Sigmoid colon (tissue), 7 donors: ENCODE measurements at places on chromosomes 2 and 18. TPM values are rescaled to one million over a fixed set of nuclear protein-coding genes. Genes with fewer than 3 reads are reported as not detected.

ATOH8 gene
- 17.7 TPM for total RNA-seq

AFF3 gene
- total RNA-seq = 18.6 TPM

SCN7A gene
- 117 TPM for total RNA-seq

CTIF gene
- total RNA-seq = 46.6 TPM

GRCh38 chr2:133130548-133131246 is 437.6 kb downstream of the NCKAP5 start:
- DNase-seq = no peak

DNA sequence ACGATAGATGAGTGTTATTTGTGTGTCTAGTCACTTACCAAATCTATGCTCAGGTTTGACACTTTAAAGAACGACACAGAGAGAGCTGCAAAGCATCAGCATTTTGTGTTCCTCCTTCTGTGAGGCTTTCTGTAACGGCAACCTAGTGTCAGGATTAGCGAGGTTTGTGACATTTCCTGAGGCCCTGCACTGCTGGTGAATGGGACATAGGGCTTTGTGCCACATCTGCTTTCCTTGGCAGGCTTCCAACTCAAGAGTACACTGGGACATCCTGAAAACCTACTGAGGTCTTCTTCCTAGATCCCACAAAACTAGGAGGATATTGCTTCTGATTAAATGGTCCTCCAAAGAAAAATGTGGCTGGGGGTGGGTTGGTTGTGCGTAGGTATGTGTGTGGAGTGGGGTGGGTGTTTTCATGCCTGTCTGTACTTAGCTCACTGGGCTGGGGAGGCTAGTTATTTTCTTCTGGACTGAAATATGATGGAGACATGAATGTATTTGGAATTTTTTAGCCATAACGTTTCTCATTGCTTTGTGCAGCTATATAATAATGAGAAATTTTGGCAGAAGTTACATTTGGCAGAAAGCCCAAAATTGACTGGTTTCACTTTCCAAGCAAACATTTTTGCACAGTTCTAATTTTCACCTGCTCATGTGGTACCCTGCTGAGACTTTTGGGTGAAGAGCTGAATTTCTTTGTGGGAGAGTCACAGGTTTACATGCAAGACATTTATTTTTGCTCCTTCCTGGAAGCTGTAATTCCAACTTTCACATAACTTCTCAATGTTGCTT is 308.4 kb downstream of the XIRP2 start:
- DNase-seq = no peak

- no peak for DNase-seq
These were observed 27.7 kb downstream of the COL5A2 start for GRCh38 chr2:189151906-189152305.

GRCh38 chr2:208488686-208489564 is 82.3 kb downstream of the PTH2R start:
- DNase-seq = no peak

DNA sequence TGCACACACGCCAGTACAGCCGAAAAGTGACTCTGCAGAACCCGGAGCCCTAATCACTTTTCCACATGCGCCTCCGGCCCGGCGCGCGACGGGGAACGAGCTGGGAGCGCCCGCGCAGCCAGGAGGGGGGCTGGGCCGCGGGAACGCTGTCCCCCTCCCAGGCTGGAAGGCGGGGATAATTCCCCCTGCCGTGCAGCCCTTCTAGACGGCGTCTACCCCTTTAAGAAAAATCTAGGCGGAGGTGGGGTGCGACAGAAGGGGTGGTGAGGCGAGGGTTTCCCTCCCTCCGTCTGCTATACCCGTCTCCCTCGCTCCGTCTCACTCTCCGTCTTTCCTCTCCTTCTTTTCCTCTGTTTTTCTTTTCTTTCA is 2.4 kb downstream of the CYP26B1 start:
- DNase-seq = peak; percentile 67

DNA sequence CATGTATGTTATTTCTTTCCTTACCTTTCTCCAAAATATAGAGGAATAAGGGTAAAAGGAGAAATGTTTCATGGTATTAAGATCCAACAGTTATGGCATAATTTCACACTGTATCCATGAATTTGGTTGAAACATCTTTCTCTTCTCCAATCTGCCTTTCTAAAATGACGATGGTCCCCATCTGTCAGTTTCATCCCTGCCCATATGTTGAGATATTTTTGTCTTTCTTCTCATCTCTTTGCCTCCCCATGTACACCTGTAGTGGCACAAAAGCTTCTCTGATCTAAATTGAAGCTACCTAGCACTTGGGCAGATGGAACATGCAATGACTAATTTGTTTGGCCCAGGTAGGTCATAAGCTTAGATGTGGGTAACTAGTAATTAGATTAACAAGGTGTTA is 90.7 kb upstream of the LRRTM1 start:
- no peak for DNase-seq

DNA sequence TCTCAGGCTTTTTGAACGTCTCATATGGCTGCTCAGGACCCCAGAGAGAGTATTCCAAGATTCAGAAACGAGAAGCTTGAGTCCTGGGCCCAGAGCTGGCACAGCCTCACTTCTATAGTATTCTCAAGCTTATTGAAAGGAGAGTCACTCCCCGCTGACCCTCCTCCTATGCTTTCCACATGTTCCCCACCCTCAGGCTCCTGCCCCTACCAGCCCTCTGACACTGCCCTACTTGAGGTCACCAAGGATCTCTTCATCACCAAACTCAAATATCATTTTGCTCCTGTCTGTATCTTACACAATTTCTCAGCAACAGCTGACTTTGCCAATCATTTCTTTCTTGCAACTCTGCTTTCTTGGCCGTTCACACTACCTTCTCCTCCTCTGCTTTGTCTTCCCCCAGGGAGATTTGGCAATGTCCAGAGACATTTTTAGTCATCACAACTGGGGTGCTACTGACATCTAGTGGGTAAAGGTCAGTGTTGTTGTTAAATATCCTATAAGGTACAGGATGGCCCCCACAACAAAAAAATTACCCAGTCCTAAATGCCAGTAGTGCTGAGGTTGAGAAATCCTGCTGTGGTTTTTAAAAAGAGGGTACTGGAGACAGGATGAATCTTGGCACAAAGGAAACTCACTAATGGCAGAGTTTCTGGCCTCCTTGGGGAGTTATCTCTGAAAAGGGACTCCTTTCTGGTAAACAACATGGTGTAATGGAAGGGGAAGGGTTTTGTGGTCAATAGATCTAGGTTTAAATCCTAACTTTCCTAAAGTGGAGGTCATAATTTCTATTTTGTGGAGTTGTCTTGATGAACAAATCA is 26.9 kb upstream of the INSIG2 start:
- no peak for DNase-seq

DNA sequence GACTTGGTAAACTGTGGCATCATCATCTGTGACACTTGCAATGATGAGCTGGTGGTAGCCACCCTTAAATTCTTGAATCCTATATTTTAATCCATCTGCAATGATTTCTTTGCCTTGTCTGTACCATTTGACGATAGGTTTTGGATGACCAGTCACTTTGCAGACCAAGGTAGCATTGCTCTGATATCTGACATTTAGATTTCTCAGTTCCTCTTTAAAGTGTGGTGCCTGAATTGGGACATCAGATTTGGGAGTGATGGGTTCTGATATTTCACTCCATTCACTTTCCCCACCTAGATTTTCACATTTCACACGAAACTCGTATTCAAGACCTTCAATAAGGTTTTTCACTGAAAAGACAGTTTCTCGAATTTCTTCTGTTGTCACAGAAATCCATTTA is 55.8 kb downstream of the PLEKHA3 start:
- DNase-seq = no peak

GRCh38 chr18:59446012-59446411 is 86.9 kb upstream of the LMAN1 start:
- DNase-seq = no peak

- no peak for DNase-seq
These were observed 11.4 kb downstream of the THNSL2 start for GRCh38 chr2:88181511-88181910.
